ENCODE measurements at places on chromosomes 12 and 14. TPM values are rescaled to one million over a fixed set of nuclear protein-coding genes. Genes with fewer than 3 reads are reported as not detected.

DNA sequence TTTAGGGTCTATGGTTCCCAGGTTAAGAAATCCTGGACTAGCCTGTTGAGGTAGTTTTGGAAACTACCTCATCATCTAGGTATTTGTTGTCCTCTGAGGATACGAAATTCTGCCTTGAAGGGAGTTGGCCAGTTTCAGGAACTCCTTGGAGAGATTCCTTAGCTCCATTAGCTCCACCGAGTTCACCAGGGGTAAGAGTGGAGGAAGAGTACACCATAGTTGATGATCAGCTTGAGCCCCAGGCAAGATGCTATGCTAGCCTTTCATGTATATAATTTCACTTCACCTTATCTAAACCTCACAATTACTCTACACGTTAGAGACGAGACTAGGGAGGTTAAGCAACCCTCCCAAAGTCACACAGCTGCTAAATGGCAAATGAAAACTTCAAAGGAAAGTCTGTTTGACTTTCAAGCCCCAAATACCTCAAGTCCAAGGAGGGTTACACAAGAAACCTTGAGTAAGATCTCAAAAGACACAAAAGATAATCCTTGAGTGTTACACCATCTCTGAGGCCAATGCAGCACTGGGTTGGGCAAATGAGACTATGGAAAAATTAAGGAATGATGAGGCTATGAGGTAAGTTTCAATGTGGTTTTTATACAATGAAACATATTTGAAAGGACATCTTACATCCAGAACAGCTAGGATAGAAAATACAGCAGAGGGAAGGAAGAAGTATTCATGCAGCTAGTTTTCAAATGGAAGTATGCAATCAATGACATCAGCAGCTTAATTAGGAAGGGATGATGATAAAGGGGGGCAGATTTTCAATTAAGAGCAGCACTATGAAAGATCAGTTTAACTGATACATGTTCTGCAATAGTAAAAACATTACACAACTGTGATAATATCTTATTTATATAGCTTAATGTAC lies 97.2 kb upstream of the KRAS start:
- no peak for DNase-seq

DNA sequence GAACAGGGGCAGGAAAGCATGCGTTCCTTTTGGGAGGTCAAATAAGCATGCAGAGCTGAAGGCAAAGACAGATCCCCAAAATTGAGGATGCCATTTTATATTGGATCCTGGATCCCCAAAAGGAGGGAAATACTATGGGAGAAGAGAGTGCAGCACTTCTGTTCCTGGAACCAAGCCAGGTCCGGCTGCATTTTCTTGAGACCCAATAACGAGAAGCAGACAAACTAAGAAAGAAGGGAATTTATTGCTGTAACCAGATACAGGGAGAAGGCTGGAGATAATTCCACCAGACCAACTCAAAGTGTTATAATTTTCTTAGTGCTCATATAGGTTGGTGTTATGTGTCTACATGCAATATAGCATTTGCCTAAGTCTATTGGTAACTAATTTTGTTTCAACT lies 60.8 kb downstream of the PDE6H start:
- no peak for DNase-seq

DNA sequence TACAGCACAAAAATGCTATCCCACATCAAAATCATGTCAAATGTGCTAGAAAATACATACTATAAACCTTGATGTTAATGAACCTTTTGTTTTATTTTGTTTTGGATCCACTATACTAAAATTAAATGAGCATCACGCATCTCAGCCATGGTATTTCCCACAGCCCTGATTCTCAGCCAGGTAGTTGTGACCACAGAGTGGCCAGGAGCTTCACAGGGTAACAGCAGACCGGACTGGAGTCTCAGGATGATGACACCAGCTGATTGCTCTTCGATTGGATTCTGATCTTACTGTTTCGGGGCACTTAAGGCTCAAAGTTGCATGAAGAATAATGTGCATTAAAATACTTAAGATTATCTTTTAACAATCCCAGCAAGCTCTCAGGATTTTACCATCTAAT lies 134.8 kb downstream of the FOXN3 start:
- DNase-seq, result no peak

DNA sequence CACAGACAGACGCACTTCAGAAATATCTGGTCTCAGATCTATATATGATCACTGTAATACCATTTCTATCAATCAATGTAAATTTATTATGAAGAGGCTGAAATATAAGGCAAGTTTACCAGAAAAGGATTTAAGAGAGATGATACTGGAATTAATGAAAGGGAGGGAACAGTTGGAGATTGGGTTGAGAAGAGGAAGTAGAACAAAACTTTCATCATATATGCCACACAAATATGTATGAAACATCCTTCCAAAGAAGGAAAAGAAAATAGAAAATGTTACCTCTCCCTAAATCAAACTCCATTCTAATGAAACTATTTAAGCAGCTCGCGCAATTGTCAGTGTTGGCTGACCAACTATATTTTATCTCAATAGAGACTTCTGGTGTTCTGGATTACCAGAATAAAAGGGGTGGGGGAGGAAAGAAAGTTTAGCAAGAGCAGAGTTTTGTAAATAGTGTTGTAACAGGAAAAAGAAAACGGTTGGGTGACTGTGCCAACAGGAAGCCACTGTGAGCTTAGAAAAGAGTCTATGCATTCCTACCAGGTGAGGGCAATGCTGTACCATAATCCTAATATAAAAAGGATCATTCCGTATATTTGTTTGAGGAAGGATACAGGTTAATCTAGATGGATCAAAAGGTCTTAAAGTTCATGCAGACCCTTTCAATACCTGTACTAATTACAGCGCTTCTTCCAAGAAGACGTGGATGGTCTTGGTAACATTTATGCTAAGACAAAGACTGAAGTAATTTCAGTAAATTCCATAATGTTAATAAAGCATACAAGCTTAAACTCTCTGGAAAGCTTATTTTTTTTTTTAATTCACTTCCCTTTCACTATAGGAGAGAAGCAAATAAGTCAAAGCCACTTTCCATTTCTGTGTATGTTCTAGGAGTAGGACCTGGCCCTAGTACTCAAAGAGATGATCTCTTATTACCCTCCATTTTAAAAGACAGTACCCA lies 14.5 kb upstream of the LLPH start:
- DNase-seq, result no peak

- no peak for DNase-seq
These were observed 458 bp downstream of the SSPN start for GRCh38 chr12:26195641-26196420.

DNA sequence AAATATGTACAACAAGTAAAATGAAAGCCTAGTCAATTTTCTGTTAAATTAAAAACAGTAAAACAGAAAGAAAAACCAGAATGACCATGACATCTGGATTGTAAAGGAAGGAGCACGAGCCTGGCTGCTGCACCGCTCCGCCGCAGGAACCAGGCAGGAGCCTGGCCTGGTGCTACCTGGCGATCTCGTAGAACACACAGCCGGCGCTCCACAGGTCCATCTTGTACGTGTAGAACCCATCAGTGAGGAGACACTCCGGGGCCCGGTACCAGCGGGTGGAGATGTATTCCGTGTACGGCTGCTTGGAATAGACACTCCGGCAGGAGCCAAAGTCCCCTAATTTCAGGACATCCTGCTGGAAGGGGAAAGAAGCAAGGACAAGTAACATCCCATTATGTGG lies 54.3 kb downstream of the MOK start:
- no peak for DNase-seq

GRCh38 chr12:77352946-77353345 lies 287.6 kb upstream of the E2F7 start:
- DNase-seq, result no peak

GRCh38 chr14:75428230-75429104 lies 645 bp downstream of the JDP2 start:
- DNase-seq, result no peak

- no peak for DNase-seq
These were observed 105.4 kb downstream of the TTC8 start for GRCh38 chr14:88929656-88930436.

GRCh38 chr12:124129132-124129531 lies 156.1 kb downstream of the ZNF664 start:
- DNase-seq, result no peak

DNA sequence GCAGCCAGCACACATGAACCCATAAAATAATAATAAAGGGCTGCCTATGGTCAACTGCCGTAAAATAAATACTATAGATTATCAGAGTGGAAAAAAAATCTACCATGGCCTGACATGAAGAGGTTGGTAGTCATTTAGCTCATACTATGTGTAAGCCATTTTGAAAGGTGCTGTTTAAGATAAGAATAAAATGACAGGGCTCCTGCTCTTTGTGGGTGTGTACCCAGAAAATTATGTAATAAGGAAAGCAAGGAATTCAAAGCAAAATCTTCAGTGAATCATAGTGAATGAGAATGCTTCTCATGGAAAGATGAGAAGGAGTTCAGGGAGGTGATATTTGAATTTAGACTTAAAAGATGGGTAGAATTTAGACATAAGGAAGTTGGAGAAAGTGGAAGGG lies 42.9 kb upstream of the PPM1H start:
- no peak for DNase-seq

GRCh38 chr12:130162267-130162666 lies at the start of gene FZD10:
TSS of gene FZD10 (plus strand) at chr12:130162464. CDS start at chr12:130162943, 479 bp downstream.
- DNase-seq, result no peak

GRCh38 chr12:45208604-45209487 lies 7.0 kb upstream of the ANO6 start:
- DNase-seq, result no peak

- DNase-seq, result peak; percentile 79
These were observed 22.3 kb upstream of the P2RX7 start for GRCh38 chr12:121110211-121110940.

DNA sequence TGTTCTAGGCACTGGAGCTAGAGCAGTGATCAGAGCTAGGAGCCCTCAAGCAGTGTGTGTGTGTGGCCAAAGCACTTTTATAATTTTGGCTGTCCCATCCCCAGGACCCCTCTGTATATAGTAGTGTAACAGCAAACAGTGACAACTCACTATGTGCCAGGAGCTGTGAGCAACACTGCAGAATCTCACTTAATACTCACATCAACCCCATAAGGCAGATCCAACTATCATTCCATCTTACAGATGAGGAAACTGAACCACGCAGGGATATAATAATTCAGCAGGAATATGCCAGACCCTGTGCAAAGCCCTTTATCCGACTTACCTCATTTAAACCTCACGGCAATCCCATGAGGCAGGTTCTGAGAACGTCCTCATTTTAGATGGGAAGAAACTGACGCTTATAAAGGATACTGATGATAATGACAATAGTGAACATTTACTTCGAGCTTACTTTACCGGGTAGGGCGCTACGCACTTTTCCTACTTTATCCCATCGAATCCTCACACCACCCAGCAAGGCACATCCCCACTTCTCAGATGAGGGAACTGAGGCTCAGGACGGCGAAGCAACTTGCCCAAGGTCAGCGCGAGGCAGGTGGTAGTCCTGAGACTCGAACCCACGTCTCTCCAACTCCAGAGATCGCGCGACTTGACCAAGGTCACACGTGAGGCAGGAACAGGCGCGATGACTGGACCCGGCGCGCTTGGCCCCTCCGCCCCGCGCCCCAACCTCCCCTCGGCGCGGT lies 687 bp downstream of the RAB35 start:
- DNase-seq, result peak; percentile 67

DNA sequence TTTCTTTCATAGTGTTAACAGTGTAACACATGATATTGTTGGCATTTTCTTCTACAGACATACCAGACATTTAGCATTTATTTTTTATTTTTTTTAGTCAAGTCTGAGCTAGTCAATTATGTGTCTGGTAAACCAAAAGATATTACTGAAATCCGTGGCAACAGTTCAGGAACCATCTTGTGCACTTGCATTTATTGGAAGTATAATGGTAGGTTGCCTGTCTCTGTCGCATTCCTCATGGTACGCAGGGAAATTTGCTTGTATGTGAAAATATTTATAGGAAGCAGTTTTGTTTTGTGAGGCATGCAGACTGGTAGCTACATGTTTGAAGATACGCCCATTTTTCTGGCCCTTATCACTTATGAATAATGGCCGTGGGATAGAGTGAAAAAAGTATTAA lies 186.1 kb upstream of the SLC38A2 start:
- no peak for DNase-seq

DNA sequence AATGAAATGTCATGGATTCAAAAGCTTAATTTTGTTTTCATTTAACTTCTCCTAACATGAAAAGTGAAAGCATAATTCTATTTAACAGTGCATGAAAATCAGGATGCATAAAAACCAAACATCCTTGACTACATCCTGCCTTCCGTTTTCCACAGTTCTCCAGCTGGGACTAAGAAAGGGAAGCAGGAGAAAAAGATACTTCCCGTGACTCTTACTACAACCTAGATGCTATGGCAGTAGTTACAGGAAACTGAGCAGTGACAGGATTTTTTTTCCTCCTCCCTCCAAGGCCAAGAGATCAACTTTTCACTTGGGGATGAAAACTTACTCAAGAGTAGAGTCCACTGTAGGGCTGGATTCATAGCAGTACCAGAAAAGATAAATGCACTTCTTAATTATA lies 2.6 kb downstream of the EXOC5 start:
- DNase-seq, result no peak

DNA sequence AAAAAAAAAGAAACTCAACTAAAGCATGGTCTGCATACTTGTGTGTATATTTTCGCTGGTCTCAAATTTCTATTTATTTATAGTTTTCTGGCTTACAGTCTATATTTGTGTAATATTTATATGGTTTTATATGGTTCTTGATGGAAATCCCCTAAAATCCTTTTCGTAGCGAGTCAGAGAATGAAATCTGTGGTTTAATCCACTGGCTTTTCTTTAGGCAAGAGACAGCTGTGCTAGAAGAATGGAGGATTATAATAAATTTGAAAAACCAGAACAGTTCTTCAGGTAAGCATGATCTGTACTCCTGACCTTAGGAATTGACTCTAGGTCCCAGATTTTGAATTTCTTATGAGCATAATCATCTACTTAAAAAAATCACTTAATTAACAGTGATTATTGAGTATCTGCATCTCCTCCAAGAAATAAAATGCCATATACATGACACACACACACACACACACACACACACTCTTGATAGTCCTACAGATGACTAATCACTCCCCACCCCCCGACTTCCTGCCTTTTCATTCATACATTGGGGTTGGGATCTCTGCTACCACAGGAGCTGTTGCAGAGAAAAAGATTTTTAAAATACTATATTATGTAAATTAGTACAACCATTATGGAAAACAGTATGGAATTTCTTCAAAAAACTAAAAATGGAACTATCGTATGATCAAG lies 113.4 kb downstream of the CRADD start:
- no peak for DNase-seq

DHRS2 gene
- total RNA-seq, result 2.7 TPM

DRAM1 gene
- total RNA-seq, result 5.4 TPM

KRT6A gene
- not detected for total RNA-seq

CYP46A1 gene
- not detected for total RNA-seq

ANKRD9 gene
- total RNA-seq, result 12.6 TPM

TAS2R8 gene
- not detected for total RNA-seq

PHETA1 gene
- total RNA-seq, result 3.4 TPM

NDUFA12 gene
- 143 TPM for total RNA-seq

SLCO1B3 gene
- not detected for total RNA-seq

ESRRB gene
- total RNA-seq, result not detected

SLC6A15 gene
- not detected for total RNA-seq

ABHD12B gene
- total RNA-seq, result not detected

Measured in activated CD8-positive, alpha-beta memory T cell treated with anti-CD3 and anti-CD28 coated beads, Interleukin-2, amount 10 ng/mL, durations not matched to agents 7 days and 5 days (primary cell).